ENCODE measurements at places on chromosomes 2 and 18.

DNA sequence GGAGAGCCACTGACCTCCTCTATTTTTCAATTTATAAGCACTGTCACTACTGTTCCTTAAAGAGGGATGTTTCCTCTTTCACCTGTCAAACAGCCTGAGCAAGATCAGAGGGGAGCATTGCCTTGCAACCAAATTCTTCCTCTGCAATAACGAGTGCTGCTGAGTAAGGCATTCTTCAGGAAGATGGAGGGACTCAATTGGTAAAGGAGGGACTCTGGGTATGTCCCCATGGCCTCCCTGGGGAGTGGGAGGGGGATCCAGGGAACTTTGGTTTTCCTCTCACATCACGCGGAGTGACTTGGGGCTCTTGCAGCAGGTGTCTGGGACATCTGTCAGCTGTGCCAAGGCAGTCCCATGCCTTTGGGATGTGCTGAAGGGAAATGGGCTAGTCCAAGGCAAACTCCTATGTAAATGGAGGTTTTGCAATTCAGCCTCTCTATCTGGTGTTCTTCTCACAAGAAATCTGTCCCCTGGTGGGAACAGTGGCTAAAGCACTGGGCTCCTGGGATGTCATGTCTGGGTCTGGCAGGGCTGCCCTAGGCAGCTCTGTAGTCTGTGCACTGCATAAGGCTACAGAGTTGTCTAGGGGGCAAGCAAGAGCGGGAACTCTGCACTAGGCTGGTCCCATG, 14.4 kb upstream of the HES6 start:
- no peak for DNase-seq

DNA sequence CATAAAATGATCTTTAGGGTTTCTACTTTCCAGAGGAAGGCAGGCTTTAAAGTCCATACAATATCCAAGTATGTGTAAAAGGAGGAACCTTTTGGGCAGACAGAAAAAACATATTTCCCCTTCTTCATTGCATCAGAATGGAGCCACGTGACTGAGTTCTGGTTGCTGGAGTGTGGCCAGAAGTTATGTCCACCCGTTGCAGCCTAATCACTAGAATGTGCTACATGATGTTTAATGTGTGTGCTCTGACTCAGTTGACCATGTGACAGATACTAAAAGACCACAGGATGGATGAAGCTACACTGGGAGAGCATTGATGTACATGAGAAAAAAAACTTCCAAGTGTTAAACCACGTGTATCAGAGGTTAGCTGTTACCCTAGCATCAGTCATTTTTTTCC, 460.9 kb downstream of the RIT2 start:
- DNase-seq: no peak

DNA sequence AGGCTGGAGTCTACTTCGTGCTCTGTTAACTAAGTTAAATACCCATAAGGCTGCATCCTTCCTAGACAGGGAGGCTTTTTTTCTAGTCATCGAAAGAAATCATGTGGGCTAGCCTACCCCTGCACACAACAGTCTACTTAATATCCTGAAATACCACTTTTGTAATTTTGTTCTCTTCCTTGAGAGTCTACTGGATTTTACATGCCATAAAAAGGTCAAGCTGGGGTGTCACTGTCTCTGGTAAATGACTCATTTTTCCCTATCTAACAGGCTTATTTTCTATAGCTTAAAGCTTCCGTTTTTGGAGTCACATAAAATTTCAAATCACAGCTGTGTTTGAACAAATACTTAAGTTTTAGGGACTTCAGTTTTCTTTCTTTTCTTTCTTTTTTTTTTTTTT, 10.7 kb upstream of the STAM2 start:
- no peak for DNase-seq

DNA sequence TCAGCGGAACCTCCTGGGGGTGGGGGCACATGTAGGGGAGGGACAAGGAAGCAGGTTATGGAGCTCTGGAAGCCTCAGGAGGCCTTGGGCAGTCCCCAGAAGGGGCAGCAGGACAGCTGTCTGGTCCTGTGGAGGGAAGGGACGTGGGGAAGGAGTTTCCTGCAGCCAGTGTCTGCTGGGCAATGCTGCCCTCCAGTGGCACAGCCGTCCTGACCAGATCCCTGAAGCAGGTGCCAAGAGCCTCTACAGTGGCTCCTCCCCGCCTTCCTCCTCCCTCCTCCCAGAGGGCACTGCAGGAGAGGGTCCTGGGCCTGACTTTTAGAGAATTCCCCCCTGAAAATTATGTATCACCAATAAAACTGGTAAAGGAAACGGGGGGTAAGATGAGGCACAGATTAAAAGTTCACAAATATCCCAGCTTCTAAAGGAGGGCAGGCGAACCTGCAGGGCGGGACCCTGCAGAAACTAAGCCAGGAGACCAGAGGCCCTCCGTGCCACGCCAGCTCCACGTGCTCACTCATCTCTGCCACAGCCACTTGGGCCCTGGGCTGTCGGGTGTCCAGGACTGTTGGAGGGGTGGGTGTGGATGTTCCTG, 258.5 kb downstream of the TWIST2 start:
- DNase-seq: no peak

- no peak for DNase-seq
Observed at GRCh38 chr2:113084249-113085000, 16.7 kb downstream of the IL1F10 start.

- DNase-seq: no peak
Observed at GRCh38 chr2:11097038-11097720, 58.1 kb upstream of the SLC66A3 start.

GRCh38 chr18:572091-572830, 7.9 kb upstream of the CETN1 start:
- no peak for DNase-seq

GRCh38 chr18:13051950-13052349, 60.8 kb downstream of the CEP192 start:
- DNase-seq: no peak

GRCh38 chr18:46877329-46877987, 39.8 kb downstream of the PIAS2 start:
- DNase-seq: no peak

- no peak for DNase-seq
Observed at GRCh38 chr2:187198136-187198535, 249.9 kb downstream of the CALCRL start.

- no peak for DNase-seq
Observed at GRCh38 chr2:63059793-63060471, 9.3 kb downstream of the OTX1 start.

DNA sequence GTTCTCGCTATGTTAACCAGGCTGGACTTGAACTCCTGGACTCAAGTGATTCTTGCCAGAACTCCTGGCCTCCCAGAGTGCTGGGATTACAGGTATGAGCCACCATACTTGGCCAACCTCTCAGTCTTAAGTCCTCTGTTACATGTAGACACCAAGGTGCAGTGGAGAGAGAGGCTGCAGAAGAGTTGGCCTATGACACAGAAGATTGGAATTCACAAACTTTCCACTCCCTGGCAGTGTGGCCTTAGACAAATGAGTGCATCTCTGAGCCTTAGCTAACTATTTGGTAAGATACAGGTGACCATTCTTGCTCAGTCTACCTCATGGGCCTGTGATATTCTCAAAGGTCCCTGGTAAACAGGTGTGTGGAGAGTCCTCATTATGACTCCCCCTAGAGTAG, 159.7 kb downstream of the MYCN start:
- DNase-seq: no peak

GRCh38 chr2:50602636-50603327, 429.1 kb downstream of the NRXN1 start:
- no peak for DNase-seq

DNA sequence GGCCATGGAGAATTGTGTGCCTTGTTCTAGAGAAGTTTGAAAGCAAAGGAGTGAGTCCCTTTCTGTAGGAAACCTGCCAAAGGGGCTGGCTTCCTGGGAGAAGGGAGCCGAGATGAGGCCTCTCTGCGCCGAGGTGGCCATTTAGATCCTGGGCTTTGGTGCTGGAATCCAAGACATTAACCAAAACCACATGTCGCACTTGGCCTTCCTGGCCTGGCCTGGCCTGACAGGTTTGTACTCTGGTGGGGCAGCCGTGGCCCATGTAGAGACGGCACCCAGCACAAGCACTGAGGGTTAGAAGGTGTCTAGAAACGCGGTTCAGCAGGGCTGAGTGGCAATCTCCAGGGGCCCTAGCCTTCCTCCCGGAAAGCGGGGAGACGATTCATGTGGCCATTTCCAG, 7.1 kb downstream of the CNNM3 start:
- no peak for DNase-seq

- no peak for DNase-seq
Observed at GRCh38 chr18:35455926-35456763, 41.6 kb downstream of the INO80C start.
